ENCODE measurements at places on chromosomes 7 and 10.

- ATAC-seq: no peak
These were observed 133.1 kb upstream of the ADAM12 start for GRCh38 chr10:126521399-126521798.

- no peak for ATAC-seq
These were observed 47.4 kb downstream of the SORCS3 start for GRCh38 chr10:104688251-104689042.

DNA sequence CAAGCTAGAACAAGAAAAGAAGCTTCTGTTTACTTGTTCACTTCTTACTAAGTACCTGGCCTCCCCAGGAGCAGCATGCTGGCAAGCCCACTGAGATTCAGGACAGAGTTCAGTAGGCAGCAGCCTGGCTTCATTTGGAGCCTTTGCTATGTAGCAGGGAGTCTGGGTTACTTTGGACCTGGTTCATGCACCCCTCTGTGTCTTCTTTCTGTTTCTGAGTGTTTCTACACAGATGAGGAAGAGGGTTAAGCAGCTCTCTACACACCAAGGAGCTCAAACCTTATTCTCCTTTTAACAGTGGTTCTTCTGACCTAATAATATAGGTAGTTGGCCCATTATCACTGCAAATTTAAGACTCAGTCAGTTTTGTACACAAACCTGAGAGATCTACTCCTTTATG lies 152.9 kb downstream of the ARID5B start:
- no peak for ATAC-seq

DNA sequence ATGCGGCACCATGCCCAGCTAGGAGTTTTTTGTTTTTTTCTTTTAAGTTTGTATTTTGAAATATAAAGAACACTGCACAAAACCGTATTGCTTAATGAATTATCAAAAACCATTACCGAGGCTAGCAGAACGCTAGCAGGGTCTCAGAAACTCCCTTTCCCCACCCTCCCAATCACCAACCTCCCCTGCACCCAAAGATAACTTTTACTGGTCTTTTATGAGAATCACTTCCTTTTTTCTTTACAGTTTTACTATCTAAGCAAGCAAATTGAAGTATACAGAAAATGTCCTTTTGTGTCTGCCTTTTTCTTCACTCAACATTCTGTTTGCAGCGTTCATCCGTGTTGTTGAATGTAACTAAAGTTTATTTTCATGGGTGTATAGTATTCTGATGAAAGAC lies 13.4 kb downstream of the HIP1 start:
- ATAC-seq: no peak

DNA sequence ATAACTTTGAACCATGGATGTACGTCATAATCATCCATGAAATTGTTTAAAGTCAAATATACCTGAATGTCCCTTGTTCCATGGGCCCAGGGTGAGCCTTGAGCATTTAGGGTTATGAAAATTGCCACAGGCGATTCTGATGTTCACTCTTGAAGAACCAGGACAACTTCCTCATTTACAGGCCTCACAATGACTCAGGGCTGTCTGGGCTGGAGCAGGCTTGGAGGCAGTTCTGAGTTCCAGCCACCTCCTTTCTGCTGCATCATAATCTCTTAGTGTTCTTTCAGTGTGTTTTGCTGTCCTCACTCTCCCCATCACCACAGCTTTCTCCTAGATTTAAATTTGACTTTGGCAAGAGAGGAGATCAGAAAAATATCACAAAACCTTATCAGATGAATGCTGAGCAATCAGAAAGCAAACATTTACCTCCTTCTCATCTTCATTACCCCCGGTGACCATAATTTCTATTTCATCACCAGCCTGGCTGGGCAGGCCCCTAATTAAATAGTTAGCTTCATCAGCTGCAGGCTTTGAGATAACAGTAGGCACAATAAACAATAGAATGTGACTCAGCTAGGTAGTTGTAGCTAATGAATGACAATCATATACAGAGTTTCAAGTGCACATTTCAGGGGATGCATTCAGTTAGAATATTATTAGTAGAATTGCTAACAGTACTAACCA lies 571.0 kb downstream of the SH2D4B start:
- ATAC-seq: no peak

DNA sequence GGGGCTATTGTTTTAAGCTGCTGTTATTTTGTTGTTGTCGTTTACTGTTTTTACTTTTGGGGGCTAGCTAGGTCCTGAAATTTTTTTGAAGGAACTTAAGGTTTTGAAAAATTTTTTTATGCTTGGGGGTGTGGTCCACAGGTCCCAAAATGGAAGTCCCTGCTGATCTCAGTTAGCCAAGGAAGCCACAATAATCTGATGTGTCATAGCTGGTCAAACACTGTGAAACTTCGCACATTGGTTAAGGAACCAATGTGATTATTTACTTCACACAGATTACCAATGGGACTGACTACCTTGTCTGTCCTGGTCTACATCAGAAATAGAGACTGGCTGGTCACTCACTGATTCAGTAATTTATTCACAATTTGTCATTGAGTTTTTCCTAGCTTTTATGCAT lies 29.5 kb upstream of the HYCC1 start:
- no peak for ATAC-seq

Data from SK-N-SH treated with all-trans-retinoic acid at 6 μM for 48 hours (cell line).